ENCODE measurements at places on chromosomes 2 and 18. TPM values are rescaled to one million over a fixed set of nuclear protein-coding genes. Genes with fewer than 3 reads are reported as not detected.

DUSP2 gene
- total RNA-seq, result 7.3 TPM

ALK gene
- 0.18 TPM for total RNA-seq

- DNase-seq, result no peak
Measured at GRCh38 chr2:53562407-53562806, 205.2 kb upstream of the CHAC2 start.

- DNase-seq, result no peak
Measured at GRCh38 chr2:213863541-213863940, 547.3 kb upstream of the VWC2L start.

- DNase-seq, result no peak
Measured at GRCh38 chr2:50014168-50014567, 859.9 kb upstream of the FSHR start.

DNA sequence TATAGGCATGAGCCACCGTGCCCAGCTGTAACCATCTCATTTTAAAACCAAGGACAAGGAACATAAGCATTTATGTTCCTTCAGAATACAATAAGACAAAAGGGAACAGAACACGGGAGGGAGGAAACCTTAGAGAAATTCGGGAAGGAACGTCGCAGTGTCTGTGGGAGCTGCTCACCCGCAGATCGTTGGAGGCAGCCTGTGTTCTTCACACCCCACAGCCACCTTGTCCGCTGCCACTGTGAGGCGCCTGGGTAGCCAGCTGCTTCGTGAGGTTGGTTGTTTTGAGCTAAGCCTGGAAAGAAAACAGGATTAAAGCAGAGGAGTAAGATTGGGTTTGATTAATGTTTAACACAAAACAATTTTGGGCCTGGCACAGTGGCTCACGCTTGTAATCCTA is 250.0 kb downstream of the FHOD3 start:
- DNase-seq, result no peak

DNA sequence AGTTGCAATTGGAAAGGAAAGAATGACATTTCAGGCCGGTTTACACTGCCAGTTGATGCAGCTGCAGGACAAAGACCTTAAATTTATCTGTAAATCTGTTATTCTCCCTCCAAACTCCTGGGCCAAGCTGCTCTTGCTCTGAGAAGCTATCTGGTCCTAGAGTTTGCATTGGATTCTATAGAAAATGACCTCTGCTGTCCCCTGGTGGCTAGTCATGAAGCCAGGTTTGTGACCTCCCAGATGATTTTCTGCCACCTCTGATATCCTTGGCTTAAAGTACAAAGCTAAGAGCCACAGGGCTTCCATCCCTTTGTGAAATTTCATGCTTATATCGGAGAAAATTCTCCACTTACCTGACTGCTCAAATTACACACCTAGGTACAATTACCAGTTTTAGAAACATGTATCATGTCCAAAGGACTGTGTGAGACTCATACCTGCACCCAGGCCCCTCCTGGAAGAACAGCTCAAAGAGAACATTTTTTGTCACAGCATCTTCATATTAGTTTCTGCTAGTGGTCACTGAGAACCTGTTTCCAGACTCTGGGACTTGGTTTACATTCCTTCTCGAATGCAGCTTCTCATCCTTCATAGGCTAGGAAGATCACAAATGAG is 28.9 kb upstream of the IER3IP1 start:
- DNase-seq, result no peak

- no peak for DNase-seq
Measured at GRCh38 chr2:194661431-194661830, 995.6 kb upstream of the SLC39A10 start.

MYO5B gene
- 9.9 TPM for total RNA-seq

DNA sequence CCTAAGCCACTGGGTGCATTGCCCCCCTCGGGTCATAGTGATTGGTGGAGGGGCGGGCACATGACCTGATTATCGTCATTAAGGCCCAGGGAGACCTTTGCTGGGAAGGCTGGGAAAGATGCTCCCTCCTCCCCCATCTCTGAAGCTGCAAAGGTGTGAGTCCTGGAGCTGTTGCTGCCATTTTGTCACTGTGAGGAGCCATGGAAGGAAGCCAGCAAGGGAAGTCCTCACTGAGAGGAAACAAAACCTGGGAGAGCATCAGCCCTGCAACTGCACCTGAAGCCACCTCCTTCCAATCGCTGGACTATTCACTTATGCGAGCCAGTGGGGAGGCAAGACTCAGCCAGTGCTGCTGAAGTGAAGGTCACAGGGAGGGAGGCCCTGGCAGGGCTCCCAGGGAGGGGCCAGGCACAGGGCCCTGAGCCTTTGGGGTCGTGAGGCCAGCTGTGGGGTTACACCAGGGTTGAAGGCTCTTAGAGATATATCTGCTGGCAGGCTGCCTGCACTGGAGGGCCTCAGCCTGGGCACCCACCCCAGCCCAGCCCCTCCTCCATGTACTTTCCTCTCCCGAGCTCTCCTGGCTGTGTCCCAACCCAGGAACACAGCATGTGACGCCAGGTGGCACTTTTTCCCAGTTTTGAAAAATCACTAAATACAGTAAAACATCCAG is 10.7 kb upstream of the FAHD2A start:
- no peak for DNase-seq

- DNase-seq, result peak; percentile 73
Measured at GRCh38 chr2:218476676-218477075, 57.8 kb downstream of the VIL1 start.

DOK6 gene
- total RNA-seq, result 14.1 TPM

GRCh38 chr18:77114415-77115191 is 18.0 kb downstream of the MBP start:
- peak; percentile 84 for DNase-seq

UGT1A6 gene
- total RNA-seq, result not detected

ONECUT2 gene
- total RNA-seq, result not detected

DNA sequence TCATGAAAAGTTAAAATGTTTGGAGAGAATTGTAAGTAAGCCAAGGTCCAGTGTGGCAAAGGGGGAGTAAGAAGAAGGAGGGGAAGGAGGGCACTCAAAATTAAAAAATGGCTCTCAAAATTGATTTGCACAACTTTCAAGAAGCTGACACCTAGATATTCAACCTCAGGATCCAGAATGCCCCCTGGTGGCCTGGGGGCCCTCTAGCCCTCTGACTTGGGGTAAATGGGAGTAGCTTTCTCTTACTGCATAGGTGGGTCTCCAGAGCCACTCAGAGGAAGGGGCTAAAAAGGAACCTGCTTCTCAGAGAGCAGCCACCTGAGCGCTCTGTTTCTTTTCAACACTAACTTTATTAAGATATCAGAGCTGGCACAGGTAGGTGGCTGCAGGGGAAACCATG is 968.5 kb downstream of the BCL11A start:
- DNase-seq, result no peak

MROH2A gene
- total RNA-seq, result not detected

- DNase-seq, result no peak
Measured at GRCh38 chr2:214747992-214748391, 61.5 kb downstream of the BARD1 start.

DNA sequence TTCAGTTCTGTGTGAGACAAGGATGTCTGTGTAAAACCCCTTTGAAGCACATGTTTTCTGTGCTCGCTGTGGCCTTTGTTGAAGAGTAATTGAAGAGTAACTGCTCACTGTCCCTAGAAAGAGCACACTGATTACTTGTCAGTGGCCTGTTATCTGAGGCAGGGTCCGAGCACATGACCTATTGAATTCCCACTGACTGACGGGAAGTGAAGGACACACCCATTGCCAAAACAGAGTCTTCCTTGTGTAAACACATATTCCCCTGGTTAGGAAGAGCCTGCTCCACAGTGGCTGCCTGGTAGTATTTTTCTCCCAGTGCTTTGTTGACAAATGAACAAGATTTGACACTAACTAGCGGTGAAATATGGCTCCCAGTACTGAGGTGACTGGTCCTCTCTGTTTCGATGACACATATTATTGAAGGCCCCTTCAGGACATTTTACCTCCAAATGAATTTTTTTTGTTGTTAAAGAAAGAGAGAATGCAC is 148.5 kb upstream of the GYPC start:
- DNase-seq, result no peak

- DNase-seq, result no peak
Measured at GRCh38 chr2:224429441-224429810, 27.5 kb upstream of the FAM124B start.

GRCh38 chr2:3956406-3956805 is 253.0 kb downstream of the DCDC2C start:
- no peak for DNase-seq

- no peak for DNase-seq
Measured at GRCh38 chr2:10305254-10305635, 2.5 kb downstream of the HPCAL1 start.

ARHGAP15 gene
- 119 TPM for total RNA-seq

DNA sequence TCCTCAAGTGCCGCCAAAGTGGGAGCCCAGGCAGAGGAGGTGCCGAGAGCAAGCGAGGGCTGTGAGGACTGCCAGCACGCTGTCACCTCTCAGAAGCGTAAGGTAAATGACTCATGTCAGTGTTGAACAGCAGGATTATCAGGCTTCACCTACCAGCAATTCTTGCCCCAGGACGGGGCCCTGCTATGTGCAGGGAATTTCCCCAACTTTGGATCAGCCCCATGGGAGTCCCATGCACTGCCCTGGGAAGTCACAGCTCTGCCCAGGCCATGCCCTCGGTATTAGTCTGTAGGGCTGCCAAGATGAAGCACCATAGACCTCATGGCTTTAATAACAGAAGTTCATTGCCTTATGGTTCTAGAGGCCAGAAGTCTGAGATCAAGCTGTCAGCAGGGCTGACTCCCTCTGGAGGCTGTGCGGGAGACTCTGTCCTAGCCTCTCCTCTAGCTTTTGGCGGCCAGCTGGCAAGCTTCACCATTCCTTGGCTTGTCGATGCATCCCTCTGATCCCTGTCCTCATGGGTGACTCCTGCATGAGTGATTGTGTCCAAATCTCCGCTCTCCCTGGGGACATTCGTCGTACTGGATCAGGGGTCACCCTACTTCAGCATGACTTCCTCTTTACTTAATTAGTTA is 55.9 kb downstream of the TRPM8 start:
- DNase-seq, result no peak

DSG3 gene
- not detected for total RNA-seq

- DNase-seq, result no peak
Measured at GRCh38 chr2:173232956-173233744, 121.5 kb upstream of the CDCA7 start.

DNA sequence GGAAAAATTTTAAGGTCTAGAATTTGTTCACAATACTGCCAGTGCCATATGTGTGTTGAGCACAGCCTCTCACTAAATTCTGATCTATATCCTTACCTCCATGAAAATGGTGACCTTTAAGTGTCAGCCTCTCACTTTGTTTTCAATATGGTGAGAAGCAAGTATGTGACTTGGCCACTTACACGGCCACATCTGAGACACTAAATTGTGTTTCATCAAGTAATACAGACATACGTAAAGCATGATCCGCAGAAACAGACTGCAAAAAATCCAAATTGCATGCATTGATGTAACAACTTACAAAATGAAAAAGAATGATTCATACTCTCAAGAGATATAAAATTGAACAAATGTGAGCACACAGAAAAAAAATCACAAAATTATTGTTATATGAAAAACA is 55.2 kb upstream of the UGP2 start:
- DNase-seq, result no peak

GRCh38 chr18:31609886-31610285 is 18.2 kb downstream of the TTR start:
- DNase-seq, result no peak

- DNase-seq, result no peak
Measured at GRCh38 chr2:221477714-221478484, 94.2 kb downstream of the EPHA4 start.

SLC30A3 gene
- total RNA-seq, result not detected

CYRIA gene
- total RNA-seq, result 16.7 TPM
